ENCODE measurements at places on chromosomes 6 and 20.

DNA sequence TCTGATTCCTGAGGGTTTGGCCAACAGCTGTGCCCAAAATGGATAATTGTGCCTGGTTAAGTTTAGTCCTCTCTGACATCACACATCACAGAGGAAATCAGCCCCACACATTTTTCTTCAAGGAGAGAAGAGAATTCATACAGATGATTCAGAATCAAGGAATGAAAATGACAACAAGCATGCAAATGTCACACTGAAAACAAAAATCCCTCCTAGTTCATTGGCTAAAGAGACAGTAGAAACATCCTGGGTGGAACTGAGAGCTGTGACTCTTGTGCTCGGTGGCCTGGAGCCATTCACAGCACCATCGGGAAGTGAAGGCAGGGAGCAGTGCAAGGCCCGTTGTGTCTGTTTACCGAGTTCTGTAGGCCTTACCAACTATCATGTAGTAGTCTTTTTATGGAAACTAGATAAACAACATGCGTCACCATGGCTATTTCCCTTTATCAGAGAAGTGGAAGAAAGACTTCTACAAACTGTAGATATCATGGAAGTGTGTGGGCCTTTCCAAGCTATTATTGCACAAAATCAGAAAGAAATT is 81.7 kb upstream of the TENT5A start:
- DNase-seq, result peak; percentile 64

- no peak for DNase-seq
Measured at GRCh38 chr6:79263359-79263758, 28.9 kb upstream of the HMGN3 start.

GRCh38 chr6:25022140-25022553 is 86.4 kb upstream of the RIPOR2 start:
- peak; percentile 80 for DNase-seq

DNA sequence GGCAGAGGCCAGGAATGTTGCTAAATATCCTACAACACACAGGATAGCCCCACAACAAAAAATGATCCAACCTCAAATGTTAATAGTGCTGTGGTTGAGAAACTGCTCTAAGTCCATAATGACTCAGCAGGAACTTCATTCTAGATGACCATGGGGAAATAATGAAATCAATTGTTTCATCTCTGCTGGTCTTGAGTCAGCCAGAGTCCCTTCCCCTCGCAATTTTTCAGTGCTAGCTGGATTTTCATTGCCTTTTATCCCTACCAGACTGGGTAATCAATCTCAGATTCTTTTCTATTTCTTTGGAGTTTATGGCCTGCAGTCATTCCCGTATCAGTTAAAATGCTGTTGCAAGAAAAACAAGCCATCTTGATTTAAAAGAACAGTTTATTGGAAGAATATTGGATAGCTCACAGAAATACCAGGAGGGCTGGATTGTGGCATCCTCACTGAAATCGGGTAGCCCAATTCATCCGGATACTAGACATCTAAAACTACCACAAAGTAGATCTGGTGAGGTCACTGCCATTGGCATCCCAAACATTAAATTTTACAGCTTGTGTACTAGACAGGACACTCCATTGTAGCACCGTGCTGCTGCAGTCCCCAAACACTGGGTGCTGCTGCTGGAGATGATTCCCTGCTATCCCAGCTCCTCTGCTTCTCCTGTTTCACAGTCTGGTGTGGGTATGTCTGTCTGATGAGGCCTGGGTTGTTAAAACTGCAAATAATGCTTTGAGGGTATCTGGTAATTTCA is 30.3 kb upstream of the POPDC3 start:
- peak; percentile 81 for DNase-seq

- DNase-seq, result no peak
Measured at GRCh38 chr20:48920527-48921167, 864 bp upstream of the ARFGEF2 start.

GRCh38 chr20:44035924-44036323 is 121.3 kb downstream of the TOX2 start:
- DNase-seq, result no peak

DNA sequence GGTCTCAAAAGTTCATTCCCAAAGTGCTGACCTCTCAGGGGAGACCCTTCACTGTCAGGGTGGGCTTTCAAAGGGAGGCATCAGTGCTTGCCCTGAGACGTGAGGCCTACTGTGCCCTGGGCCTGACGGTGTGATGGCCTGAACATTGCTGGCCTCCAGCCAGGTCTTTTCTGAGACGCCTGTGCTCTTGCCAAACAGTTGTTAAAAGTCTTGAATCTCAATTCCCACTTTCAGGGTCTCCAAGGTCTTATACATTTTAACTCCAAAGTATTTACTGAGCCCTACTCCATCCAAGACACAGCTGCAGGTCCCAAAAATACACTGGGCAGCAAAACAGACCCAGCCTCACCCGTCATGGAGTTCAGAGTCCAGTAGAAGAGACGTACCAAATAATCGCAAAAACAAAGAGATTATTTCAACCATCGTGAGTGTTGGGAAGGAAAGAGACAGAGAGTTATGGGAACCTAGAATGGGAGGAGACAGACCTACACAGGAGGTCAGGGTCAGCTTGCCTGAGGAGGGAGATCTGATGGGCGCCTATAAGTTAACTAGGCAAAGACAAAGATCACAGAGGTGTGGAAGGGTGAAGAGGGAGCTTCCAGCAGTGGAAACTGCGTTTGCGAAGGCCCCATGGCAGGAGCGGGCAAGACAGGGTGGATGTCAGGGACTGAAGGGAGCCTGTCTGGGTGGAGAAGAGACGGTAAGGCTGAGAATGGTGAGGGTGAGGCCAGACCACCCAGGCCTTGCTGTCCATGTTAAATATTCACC is 446.3 kb downstream of the PREX1 start:
- DNase-seq, result no peak

DNA sequence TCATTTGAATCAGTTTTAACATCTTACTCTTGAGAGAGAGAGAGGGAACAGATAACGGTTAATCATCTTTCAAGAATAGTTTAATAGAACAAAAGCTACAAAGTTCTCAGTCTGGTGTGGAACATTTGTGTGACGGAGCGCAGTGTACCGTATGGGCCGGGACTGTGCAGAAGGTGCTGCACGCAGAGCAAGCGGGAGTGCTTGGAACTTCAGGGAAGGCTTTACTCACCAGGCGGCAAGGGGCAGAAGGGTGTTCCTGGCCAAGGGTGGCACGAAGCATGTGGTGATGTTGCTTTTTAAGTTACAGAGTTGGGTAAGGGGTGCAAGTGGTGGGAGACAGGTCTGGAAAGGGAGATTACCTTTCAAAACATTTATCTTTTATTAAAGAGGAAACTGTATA is 95.7 kb downstream of the TULP4 start:
- no peak for DNase-seq

GRCh38 chr6:104608101-104608500 is 251.6 kb downstream of the HACE1 start:
- DNase-seq, result no peak

- no peak for DNase-seq
Measured at GRCh38 chr6:15020119-15020770, 225.6 kb upstream of the JARID2 start.

DNA sequence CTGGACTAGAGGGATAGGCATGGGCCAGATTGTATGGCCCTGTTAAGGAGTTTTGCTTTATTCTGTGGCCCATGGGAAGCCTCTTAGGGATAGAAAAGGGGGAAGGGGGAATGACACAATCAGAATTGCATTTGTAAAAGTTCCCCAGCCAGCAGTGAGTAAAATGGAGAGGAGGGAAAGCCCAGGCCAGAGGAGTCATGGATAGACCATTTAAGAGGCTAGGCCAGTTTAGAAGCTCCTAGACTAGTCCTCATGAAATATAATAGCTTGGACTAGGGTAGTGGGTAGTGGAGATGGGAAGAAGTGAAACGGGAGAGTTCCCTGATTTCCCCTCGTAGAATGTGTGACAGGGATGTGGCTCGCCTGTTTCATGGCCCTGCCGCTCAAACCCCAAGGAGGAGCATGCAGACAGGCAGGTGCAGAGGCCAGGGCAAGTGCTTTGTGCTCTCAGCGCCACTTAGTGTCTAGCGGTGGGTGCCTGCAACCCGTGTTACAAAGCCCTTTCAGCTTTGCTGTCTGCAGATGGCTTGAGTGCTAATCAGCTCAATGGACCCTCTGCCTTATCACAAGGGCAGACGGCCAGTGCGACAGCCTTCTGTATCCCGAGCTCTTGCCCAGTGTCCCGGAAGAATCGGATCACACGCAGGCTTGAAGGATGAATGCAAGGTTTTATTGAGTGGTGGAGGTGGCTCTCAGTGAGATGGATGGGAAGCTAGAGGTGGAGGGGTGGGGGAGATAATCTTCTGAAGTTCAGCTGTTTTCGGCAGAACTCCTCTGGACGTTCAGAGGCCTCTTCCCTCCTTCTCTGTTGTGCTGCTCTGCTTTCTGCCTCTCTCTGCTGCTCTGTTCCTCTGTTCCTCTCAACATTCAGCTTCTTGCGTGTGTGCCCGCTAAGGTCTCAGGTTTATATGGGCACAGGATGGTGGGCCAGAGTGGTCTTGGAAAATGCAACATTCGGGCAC is 141.1 kb downstream of the CEP57L1 start:
- DNase-seq, result no peak

DNA sequence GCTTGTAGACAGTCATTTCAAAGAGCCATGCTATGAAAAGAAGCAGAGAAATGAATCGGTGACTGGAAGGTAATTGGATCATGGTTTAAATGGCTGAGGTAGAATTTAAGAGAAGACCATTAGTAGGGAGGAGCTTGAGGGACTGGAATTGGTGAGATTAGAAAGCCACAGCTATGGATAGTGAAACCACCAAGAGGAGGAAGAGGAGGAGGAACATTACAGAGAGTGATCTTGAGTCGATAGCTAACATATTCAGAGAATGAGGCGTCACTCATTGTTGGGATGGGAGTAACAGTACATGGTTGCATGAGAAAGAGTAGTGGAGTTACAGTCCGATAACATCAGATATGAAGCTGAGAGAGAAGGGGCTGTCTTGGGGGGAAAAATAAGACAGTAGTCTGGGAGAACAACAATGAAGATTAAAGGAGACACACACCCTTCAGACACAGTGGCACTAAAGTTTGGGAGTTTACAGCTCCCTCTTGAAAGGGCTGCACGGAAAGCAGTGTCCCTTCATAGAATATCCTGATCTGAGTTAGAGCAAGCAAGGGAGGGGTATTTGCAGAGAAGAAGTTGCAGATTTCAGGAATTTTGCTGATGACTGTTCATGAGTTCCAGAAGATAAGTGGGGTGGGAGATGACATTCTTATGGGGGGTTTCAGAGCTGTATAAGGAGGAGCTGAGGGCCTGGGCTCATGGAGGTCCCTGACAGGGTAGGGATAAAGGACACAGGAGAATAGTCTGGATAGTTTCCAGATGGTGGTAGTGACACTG is 15.1 kb upstream of the LAMP5 start:
- DNase-seq, result no peak

DNA sequence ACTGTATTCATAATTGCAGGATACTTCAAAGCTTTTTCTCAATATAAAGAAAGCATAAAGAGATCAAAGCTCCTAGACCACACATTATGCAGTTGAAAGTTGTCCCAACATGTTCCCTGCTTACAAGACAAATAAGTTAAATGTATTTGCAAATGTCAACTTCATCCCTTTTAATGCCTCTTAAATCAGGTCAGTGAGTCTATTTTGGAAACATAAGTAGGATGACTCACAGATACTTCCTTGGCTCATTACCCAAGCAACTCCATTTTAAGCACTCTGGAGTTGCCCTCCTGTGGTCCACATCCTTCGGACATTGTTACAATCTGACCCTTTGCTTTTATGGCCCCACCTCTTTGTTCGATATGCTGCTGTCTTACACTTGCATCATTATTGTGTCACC is 162.0 kb downstream of the FAXC start:
- DNase-seq, result peak; percentile 5

DNA sequence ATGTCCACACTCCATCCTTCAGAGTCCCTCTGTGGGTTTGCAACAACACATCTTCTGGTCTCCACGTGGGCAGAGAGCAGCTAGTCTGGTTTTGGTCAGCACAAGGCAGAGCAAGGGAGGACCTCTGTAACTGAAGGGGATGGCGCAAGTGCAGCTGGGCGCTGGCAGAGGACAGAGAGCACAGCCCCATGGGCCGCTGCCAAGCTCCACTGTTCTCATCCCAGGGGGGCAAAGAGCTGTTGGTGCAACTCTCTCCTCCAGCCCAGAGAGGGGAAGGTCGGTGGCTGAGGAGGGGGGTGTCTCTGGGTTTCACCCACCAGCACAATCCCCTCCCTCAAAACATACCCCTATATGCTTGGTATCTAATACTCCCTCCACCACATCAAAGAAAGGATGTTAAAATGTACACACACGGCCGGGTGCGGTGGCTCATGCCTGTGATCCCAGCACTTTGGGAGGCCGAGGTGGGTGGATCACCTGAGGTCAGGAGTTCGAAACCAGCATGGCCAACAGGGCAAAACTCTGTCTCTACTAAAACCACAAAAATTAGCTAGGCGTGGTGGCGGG is 9.1 kb downstream of the ATP9A start:
- DNase-seq, result no peak

GRCh38 chr6:129317931-129318820 is 391.8 kb downstream of the ARHGAP18 start:
- DNase-seq, result peak; percentile 81

DNA sequence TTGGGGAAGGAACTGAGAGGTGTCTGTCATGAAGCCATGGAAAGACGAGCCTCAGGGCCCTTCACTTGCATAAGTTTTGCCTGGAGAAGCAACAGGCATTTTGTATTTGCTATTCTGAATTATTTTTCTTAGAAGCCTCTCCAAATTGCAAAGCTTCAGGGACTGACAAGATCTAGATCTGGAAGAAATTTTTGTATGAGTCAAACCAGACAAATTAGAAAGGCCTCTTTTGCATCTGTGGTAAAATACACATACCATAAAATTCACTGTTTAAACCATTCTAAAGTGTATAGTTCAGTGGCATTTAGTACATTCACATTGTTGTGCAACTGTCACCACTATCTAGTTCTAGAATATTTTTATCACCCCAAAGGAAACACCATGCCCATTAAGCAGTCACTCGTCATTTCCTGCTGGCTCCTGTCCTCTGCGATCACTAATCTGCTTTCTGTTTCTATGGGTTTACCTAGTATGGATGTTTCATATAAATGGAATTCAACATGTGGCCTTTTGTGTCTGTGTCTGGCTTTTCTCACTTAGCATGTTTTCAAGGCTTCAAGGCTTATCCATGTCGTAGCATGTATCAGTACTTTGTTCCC is 269.1 kb downstream of the PHF3 start:
- peak; percentile 85 for DNase-seq

DNA sequence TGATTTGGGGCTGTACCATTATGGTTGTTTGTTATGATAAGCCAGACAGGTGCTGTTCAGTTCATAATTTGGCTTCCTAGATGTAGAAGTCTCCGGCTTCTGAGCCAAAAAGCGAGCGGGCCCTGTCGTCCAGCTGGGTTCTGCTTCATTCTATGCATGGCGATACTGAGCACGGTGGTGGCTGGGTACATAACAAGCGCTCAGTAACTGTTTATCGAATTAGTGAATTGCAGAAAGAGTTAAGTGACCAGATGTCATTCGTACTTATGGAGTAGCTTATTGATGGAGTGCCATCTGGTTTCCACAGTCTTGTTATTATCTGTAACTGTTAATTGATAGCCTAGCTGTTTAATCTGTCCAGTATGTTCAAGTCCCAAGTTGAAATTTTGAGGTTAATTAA is 85.0 kb downstream of the DTD1 start:
- no peak for DNase-seq

GRCh38 chr20:31567380-31567720 is 37.7 kb upstream of the ID1 start:
- DNase-seq, result no peak

All from iris pigment epithelial cell (primary cell).